ENCODE measurements at places on chromosomes 2 and 18.

DNA sequence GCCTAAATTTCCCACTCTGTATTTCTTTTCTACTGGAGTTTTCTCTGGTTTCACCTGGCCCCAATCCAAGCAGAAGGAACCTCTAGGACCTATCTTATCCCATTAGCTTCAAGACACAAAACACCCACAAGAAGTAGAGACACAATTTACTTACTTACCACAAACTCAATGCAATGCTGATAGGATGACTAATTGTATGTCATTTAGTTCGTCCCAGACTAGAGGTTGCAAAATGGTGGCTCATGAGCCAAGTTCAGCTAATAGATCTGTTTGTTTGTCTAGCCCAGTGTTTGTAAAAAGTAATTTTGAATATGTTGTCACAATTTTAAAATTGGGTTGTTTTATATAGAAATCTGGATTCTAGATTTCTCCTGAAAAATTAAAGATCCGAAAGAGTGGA lies 34.7 kb upstream of the ZSWIM2 start:
- no peak for DNase-seq

- DNase-seq: no peak
Measured at GRCh38 chr2:105653302-105653701, 91.4 kb upstream of the NCK2 start.

- DNase-seq: no peak
Measured at GRCh38 chr2:143176606-143177005, 47.4 kb downstream of the ARHGAP15 start.

- no peak for DNase-seq
Measured at GRCh38 chr2:135490376-135490775, 40.6 kb downstream of the ZRANB3 start.

DNA sequence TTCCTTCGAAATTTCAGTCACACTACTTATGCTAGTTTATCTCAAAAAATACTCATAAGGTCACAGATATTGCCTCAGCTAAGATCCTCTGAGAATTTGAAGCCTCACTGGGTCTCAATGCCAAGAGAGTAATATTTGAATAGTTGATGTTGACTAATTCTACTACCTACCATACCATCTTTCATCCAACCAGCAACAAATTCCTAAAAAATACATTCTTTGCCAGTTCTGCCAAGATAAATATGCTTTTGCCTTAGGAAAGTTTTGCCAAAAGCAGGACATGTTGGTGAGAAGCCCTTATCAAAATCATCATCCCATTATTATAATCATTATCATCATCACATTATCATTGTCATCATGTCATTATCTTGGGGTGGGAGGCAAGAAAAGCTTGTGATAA lies 544.6 kb upstream of the ZEB2 start:
- no peak for DNase-seq

DNA sequence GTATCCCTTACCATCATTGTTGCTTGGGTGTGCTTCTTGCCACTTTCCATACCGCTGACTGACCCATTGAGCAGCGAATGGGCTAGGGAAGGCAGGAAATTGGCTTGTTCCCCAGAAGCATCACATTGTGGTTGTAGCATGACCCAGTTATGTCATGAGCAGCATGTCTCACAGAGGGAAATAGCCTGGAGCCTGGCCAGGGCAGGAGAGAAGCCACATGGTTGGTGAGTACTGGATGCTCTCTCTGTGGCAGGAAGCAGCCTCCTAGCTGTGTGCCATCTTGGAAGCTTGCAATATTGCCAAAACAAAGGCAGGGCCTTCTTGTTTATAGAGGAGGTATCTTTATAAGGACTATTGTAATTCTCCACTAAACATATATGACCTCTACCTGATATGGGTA lies 482.6 kb downstream of the PIK3C3 start:
- DNase-seq: peak; percentile 57

DNA sequence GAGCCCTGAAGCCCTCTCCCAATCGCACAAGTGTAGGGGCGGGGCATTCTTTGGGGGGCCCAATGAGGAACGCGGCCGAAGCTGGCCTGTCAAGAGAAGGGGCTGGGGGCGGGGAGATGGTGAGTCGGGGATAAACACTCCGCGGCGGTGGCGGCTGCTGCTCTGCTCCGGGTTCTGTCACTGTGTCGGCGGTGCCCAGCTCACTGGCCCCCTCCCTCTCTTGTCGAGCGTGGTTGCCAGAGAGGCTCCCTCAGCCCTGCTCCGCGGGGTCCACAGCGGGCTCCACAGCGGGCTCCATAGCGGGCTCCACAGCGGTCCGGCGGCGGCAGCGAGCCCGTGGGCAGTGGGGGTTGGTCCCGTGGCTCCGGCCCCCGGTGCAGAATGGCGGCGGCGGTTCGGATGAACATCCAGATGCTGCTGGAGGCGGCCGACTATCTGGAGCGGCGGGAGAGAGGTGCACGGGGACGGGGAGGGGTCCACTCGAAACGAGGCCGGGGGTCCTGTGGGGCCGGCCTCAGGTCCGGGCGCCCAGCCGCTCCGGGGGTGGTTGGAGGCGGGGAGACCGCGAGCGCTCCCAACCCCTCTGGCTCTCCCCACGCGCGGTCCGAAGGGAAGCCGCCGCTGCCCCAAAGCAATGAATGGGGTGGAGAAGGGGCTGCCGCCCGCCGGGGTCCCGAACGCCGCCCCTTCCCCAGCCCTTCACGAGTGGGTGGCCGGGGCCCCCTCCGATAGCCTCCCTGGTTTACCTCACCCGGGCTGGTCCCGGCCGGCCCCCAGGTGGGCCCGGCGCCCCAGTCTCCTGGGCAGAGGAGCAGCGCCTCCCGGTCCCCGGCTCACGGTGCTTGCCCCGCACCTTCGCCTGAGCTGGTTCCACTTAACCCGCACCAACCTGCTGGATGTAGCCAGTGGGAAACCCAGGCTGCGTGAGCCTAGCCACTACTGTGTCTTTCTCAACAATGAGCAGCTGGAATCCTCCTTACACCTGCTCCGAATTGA lies at the start of gene MXD1:
Gene MXD1 (plus strand): TSS at position 160 of the 996 bp plus-strand sequence. CDS start 222 bp downstream, at position 382.
- no peak for DNase-seq

DNA sequence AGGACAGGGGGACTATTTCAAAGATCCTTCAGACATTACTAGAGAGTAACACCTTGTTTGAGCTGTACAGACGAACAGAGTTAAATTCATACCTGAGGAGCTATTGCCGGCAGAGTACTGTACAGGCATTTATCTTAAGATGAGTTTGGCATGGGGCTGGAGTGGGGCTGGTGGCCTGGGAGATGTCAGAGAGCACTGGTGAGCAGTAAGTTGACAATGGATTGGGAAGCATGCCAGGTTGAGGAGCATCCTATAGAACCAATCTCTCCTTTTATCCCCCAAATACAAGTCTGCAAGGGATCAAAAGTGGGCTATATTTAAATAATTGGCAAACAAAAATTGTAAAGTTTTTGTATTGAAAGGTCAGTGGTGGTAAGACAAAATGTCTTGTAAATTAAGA lies 58.6 kb downstream of the ADCYAP1 start:
- no peak for DNase-seq

DNA sequence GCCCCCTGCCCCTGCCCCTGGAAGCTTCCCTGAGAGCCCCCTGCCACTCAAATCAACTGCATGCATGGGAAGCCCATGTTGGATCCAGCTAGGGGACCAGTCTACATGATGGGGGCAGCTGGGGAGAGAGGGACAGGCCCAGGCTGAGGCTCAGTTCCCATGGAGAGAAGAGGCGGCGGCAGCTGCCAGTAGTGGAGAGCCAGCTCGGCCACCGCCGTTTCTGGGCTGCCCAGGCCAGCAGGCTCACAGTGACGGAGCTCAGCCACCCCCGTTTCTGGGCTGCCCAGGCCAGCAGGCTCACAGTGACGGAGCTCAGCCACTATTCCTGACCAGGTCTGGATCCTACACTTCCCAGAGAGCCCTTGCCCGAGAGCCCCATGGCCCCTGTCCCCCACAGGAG lies 3.6 kb downstream of the MAB21L4 start:
- no peak for DNase-seq

DNA sequence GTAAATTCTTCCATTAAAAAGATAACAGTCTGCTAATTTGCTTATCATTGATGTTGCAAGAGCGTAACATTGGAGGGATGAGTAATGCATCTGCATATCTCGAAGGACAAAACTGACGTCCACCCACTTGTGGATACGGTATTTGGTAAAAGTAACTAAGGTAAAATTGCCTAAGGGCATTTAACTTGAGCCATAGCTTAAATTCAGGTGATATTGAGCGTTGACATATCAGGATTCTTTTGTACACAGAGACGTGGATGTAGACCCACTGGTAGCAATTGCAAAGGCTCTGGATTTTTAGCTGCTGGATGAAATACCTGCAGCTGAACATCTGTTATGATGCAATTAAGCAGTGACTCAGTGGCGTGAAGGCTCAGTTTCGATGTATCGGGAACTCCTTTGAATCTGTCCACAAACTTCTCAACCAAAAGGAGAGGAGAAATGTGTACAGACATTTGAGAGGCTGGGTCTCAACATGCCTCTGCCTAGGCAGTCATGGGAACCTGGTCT lies 119.3 kb downstream of the SPTBN1 start:
- no peak for DNase-seq

DNA sequence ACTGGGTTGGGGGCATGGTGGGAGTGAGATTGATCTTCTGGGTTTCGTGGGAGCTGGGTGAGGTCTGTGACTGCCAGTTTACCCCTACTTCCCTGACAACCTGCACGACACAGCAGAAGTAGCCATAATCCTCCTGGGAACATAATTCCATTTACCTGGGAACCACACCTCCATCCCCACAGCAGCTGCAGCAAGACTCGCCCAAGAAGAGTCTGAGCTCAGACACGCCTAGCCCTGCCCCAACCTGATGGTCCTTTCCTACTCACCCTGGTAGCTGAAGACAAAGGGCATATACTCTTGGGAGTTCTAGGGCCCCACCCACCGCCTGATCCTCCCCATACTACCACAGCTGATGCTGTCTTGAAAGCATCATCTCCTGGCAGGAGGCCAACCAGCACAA lies 43.8 kb downstream of the FLACC1 start:
- DNase-seq: no peak

GRCh38 chr2:98123286-98123685 lies 36.3 kb downstream of the VWA3B start:
- DNase-seq: no peak

DNA sequence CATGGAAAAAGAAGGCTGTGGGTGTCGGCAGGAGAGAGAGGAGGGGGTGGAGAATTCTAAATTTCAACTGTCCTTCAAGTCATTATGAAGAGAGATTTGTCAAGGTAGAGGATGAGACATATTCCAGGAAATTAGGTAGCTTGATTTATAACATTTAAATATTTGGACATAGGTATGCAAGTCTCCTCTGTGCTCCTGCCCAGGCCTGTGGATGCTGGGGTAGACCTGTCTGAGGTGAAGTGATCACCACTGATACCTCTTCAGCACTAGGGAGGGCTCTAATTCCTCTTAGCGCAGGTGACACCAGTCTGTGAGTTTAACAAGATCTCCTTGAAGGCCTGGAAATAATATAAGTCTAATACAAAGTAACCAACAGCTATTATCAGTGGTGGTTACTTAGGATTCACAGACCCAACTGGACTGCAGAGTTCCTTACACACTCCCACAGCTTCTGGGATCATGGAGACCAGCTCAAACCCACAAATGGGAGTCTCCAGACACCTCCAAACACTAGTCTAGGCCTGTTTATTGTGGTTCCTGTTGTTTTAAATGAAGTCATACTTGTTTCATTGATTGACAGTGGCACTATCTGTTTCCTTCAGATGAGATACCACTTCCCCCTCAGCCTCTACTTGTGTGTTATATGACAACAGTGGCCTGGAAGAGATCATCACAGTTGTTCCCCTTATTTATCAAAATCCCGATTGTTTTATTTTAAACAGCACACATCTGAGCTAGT lies 104.1 kb upstream of the ITPRID2 start:
- DNase-seq: no peak

DNA sequence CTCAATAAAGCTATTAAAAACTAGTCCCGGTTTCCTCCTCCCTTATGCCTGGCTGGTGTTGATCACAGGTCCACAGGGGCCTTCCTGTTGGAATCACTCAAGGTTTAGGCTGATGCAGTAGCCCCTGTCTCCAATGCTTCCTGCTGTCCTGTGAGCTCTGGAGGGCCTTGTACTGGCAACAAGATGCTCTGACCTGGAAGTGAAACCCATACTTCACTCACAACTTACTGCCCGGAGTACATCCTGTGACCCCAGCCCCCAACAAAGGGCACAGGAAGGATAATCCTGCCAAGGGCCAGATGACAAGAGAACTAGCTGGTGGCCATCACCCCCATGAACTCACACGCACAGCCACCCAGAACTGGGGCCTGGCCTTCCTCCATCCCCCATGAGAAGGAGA lies 50.3 kb downstream of the ZBTB7C start:
- DNase-seq: no peak

DNA sequence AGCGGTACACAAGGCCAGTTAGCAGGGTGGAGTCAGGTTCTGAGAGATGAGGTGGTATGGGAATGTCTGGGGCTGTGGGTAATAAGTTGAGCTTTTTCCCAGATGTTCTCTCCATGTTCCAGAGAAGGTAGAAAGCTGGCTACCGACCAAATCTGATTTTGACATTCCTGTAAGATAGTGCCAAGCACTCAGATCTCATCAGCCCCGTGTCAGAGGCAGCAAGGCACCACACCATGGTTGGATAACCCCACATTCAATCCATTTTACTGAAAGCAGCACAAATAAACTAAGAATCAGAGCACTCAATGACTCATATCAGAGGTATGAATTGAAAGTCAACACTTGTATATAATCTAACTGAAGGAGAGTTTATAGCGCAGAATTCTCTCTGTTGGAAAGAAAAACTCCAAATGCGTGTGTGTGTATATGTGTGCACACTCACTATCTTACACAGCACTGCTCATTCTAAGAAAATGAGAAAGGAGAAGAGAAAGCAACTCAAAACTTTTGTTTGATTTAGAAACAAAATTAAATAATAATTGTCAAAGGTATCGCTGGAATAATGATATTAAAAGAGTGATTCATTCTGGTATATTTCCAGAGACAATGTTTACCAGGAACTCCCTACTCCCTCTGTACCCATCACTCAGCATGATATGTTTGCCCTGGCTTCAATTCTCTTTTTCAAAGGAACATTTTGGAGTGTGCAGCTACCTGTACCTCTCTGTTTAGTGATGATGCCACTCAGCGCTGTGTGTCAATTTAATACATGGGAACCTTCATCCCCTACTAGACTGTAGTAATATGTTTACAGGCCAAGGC lies 375.1 kb upstream of the ID2 start:
- DNase-seq: no peak

- no peak for DNase-seq
Measured at GRCh38 chr2:156334496-156335478, 2.3 kb upstream of the NR4A2 start.

- DNase-seq: no peak
Measured at GRCh38 chr18:45298986-45299385, 316.3 kb upstream of the SLC14A2 start.

DNA sequence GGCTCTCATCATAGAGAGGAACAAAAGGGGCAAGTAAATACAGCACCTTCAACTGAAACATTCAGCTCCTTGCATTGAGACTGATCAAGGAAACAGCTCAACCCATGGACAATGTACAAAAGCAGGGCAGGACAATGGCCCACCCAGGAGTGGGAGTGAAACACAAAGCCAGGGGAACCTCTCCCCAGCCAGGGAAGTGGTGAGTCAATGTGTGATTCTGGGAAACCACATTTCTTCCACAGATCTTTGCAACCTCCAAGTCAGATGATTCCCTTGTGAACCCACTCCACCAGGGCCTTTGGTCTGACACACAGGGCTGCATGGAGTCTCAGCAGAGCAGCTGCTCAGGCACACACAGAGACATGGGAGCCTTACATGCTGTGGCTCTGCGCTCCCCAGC lies 294.5 kb downstream of the NR4A2 start:
- no peak for DNase-seq

GRCh38 chr2:38394903-38395341 lies 17.8 kb upstream of the ATL2 start:
- DNase-seq: no peak

- DNase-seq: no peak
Measured at GRCh38 chr2:230931556-230932231, 6.7 kb upstream of the GPR55 start.
